ENCODE measurements at places on chromosomes 12 and 14.
A peak's percentile ranks its signal among the peaks of the same experiment; 100 is the strongest.

GRCh38 chr12:43336962-43337555 lies 214.9 kb downstream of the ADAMTS20 start:
- no peak for DNase-seq

- DNase-seq, result no peak
Measured at GRCh38 chr12:76940671-76941445, 62.0 kb upstream of the CSRP2 start.

GRCh38 chr14:105076805-105077648 lies 11.8 kb upstream of the GPR132 start:
- DNase-seq, result no peak

DNA sequence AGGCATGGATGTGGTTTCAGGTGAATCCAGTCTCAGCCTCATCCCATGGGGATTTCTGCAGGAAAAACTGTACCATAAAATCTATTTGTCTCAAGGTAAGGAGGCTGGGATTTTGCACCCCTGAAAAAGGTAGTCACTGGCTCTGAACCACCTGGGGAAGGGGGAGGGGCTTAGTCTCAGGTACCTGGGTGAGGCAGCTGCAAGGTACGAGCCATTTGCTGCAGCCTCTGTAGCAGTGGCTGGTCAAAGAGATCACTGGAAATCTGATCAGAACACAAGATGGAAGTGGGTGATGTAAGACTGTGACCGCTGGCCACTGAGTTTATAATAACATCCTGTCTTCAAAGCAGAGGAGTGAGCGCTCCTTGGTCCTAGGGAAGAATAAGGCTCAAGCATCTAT lies 209.9 kb upstream of the NOS1 start:
- DNase-seq, result no peak

DNA sequence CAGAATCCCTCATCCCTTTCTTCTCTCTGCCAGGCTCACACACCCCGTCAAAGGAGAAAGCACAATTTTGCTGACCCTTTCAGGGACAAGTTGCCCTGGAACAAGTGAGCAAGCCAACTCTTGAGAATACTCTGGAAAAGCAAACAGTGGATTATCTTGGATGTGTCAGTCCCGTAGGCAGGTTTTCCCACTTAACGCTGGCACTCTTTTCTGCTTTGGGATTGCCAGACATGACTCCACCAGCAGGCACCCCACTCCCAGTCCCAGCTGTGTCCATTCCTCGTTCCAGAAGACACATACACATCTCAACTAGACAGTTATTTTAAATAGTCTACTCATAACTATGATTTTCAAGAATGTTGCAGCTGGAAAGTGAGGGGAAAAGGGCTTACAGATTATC lies 145.5 kb upstream of the CDKN3 start:
- DNase-seq, result no peak

DNA sequence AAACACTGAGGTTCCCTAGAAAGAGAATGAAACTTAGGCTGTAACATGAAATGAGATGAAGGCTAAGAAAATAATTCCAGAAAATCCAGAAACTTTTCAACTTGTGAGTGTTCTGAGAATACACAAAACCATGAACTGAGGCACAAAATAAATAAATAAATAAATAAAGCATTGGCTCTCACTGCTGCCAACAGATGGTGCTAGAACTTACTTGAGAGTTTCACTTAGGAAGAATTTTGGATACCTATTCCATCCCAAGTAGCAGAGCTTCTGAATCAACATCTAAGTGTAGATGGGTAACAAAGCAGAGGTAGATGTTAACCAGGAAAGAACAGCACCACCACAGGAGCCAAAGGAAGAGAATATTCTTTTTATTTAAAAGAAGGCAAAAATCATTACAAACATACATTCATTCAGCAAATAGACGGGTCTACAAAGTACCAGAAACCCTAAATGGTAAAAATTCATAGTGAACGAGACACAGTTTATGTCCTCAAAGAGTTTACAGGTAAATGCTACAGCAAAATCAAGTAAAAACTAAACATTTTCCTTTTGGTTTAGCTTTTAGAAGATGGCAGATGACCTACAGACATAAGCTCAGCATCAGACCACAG lies 16.7 kb downstream of the EPS8 start:
- no peak for DNase-seq

DNA sequence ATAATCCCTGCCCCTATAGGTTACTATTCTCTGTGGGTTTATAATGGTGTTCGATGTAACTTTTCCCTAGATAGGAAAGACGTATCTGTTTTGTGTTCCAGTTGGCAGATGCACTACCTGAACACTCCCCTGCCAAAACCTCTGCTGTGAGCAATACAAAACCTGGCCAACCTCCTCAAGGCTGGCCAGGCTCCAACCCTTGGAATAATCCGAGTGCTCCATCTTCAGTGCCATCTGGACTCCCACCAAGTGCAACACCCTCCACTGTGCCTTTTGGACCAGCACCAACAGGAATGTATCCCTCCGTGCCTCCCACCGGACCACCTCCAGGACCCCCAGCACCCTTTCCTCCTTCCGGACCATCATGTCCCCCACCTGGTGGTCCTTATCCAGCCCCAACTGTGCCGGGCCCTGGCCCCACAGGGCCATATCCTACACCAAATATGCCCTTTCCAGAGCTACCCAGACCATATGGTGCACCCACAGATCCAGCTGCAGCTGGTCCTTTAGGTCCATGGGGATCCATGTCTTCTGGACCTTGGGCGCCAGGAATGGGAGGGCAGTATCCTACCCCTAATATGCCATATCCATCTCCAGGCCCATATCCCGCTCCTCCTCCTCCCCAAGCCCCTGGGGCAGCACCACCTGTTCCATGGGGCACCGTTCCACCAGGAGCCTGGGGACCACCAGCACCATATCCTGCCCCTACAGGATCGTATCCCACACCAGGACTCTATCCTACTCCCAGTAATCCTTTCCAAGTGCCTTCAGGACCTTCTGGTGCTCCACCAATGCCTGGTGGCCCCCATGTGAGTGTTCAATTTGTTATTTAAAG lies 11.3 kb downstream of the MAPK1IP1L start:
- no peak for DNase-seq

DNA sequence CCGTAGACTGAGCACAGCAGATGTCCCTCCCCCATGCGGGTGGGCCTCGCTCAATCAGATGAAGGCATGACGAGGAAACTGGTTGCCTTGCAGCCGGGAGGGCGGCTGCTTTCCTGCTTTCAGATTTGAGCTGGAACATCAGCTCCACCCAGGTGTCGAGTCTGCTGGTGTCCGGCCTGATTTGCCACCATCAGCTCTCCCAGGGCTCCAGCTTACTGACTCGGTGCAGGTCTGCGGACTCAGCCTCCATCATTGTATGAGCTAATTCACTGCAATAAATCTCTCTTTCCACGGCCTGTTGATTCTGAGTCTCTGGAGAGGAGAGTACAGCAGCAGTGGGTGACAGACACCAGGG lies 156.2 kb downstream of the KIF26A start:
- no peak for DNase-seq

DNA sequence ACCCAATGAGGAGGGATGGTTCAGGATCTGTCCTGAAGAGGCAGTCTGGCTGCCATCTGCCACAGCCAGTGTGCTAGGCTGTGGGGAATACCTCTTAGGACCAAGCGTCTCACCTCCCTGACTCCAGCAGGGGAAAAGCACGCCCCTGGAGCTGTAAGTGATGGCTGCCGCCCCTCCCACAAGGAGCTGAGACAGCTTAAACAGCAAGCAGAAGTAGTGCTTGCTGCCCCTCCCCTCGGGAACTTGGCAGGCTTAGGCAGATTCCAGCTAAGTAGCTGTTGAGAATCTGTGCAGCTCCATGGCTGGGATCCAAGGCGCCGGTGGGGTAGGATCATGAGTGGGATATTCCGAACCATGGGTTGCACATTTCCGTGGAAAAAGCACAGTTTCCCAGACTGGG lies 360.4 kb upstream of the MDGA2 start:
- DNase-seq, result no peak

- DNase-seq, result peak; percentile 52
Measured at GRCh38 chr14:71322655-71323250, 415.5 kb downstream of the PCNX1 start.

GRCh38 chr14:68625366-68626090 lies 167.3 kb downstream of the ZFP36L1 start:
- no peak for DNase-seq

- peak; percentile 52 for DNase-seq
Measured at GRCh38 chr14:93073910-93074769, 41.6 kb downstream of the ITPK1 start.

- no peak for DNase-seq
Measured at GRCh38 chr12:20309504-20310148, 58.7 kb upstream of the PDE3A start.

- DNase-seq, result no peak
Measured at GRCh38 chr14:22554498-22555383, 34.3 kb downstream of the DAD1 start.

- DNase-seq, result no peak
Measured at GRCh38 chr14:25006961-25007795, 42.8 kb downstream of the STXBP6 start.

GRCh38 chr14:91031666-91032065 lies 28.8 kb downstream of the RPS6KA5 start:
- no peak for DNase-seq

GRCh38 chr12:6763380-6763779 lies 2.8 kb upstream of the PTMS start:
- DNase-seq, result no peak

GRCh38 chr12:19811922-19812321 lies 372.6 kb downstream of the AEBP2 start:
- DNase-seq, result no peak

DNA sequence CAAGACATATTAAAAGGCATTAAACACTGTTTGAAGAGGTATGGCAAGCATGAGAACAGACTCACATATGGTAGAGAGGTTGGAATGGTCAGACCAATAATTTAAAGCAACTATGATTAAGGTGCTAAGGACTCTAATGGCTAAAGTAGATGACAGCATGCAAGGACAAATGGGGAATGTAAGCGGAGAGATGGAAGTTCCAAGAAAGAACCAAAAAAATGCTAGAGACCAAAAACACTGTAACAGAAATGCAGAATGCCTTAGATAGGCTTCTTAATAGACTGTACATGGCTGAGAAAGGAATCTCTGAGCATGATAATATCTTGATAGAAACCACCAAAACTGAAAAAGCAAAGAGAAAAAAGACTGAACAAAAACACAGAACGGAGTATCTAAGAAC lies 77.4 kb downstream of the RIN3 start:
- no peak for DNase-seq

DNA sequence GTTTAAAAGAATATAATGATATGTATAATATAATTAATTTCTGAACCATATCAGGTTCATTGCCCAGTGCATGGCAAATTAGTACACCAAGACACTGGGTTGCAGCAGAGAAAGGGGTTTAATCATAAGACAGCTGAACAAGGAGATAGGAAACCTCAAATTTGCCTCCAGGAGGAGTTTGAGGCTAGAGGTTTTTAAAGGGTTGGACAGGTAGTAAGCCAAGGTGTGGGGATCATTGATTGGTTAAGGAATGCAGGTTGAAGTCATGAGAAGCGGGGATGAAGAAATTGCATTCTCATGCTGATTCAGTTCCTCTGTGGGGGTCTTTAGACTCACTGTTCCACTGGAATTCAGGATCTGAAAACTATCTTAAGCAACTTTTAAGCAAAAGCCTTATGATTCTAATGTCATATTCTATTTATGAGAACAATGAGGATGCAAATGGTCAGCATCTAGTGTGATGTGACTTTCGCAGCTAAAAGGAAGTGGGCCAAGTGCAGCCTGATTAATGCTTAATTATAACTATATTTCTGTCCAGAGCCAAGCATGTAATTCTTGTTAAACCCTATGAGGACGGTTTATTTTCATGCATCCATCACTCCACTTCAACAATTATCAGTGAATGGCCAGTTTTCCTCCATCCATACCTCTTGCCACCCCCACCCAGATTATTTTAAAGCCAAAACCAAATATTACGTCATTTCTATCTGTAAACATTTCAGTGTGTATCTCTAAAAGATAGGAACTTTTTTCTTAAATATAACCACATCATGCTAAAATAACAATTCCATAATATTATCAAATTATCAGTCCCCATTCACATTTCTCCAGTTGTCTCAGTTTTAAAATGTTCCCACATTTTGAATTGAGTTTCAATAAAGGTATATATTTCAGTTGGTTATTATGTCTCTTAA lies 14.9 kb downstream of the RNF212B start:
- no peak for DNase-seq

GRCh38 chr12:107126796-107127481 lies 33.6 kb upstream of the CRY1 start:
- no peak for DNase-seq

GRCh38 chr12:124576061-124576650 lies 8.7 kb upstream of the NCOR2 start:
- DNase-seq, result no peak

GRCh38 chr12:52358575-52359350 lies 8.5 kb downstream of the KRT85 start:
- DNase-seq, result peak; percentile 39

- no peak for DNase-seq
Measured at GRCh38 chr12:2963154-2963759, 4.1 kb downstream of the TEAD4 start.

DNA sequence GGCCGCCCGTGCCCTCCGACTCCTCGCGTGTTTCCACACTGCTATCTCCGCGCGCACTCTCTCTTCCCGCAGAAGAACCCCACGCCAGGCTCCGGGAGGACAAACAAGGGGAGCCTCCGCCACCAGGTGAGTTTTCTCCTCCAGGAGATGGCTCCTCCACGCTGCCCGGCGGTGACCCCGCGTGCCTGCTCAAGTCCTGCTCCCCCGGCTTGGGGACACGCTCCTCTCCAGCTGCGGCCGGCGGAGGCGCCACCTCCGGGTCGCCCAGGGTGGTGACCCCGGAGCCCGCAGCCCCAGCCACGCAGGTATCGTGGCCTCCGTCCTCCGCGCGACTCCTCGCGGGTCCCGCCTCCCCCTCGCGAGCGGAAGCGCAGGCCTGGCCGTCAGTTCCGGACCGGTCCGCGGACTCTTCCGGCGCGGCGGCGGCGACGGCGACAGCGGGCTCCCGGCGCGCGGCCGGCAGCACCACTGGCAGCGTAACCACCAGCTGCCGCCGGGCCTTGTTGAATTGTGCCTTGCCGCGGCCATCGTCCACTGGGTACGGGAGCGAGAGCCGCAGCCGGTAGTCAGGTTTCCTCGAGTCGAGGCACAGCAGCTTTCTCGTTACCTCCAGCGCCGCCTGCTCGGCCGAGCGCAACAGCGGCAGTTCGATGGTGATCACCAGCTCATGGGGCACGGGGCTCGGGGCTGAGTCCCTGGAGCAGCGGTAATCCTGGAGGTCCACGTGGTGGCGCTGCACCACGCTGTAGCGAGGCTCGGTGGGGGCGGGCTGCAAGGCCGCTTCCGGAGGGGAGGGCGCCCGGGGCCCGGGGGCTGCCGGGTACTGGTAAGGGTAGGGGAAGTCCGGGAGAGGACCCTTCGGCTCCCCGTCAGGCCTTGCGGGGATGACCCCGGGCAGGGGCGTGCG lies 1.2 kb downstream of the DNAAF2 start:
- peak; percentile 96 for DNase-seq

DNA sequence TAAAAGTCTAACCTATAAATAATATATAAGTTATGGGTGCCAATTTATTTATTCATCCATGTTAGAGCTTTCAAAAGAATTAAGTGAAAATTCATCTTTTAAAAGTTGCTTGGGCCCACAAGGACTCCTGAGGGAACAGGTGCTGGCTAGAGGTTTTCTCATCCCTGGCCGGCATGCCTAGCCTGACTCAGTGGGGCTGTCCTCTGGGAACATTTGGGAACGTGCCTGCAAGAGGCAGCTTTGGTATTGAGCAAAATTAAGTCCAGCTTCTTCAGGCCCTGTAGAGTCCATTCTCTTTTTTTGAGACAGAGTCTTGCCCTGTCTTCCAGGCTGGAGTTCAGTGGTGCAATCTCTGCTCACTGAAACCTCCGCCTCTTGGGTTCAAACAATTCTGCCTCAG lies 44.7 kb downstream of the SPTB start:
- no peak for DNase-seq

- no peak for DNase-seq
Measured at GRCh38 chr14:57139173-57139572, 129.5 kb downstream of the EXOC5 start.

Measured in GM06990 (cell line).